ENCODE measurements at places on chromosomes 11 and 22.

GRCh38 chr22:40838486-40838885 is 18.0 kb downstream of the ST13 start:
- DNase-seq = no peak

GRCh38 chr11:18785411-18785810 is 6.2 kb downstream of the PTPN5 start:
- no peak for DNase-seq

DNA sequence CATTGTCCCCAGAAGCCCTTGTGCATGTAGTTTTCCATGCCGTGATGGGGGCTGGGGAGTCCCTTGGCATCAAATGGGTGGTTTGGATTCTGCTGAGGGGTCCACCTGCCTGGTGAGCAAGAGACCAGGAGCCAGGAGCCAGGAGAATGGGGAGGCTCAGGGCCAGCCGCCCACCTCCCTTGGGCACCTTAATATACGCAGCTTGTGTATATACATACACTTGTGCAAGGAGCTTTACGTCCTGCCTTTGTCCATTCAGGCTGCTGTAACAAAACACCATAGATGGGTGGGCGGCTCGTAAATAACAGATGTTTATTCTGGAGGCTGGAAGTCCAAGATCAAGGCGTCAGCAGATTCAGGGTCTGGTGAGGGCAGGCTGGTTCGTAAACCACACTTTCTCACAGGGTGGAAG is 62.5 kb downstream of the SMIM38 start:
- DNase-seq = no peak

- no peak for DNase-seq
These were observed 26.1 kb downstream of the TCIRG1 start for GRCh38 chr11:68064926-68065325.

All from AG08396 (cell line).